Substantia nigra (tissue), 51 donors: ENCODE measurements at places on chromosomes 3 and 15.

DNA sequence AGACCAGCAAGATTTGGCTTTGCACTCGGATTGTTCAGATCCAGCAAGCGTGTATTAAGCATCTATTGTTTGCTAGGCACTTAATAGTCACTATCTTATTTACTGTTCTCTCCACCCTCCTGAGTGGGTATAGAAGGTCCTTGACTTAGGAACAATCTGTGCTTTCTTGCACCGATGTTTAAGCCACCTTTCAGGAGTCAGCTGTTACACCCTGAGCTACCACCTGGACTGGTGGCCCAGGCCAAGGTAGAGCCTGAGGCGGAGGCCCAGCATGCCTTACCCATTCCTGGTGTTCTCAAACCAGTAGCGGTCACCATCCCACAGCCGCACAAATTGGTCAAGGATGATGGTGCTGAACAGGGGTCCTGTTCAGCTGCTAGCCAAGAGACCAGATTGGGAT lies 10.0 kb downstream of the DUOX1 start:
- no peak for DNase-seq

- DNase-seq = no peak
Measured at GRCh38 chr15:61528581-61528910, 299.4 kb upstream of the RORA start.

GRCh38 chr15:63514531-63514943 lies 10.1 kb downstream of the USP3 start:
- DNase-seq = no peak

DNA sequence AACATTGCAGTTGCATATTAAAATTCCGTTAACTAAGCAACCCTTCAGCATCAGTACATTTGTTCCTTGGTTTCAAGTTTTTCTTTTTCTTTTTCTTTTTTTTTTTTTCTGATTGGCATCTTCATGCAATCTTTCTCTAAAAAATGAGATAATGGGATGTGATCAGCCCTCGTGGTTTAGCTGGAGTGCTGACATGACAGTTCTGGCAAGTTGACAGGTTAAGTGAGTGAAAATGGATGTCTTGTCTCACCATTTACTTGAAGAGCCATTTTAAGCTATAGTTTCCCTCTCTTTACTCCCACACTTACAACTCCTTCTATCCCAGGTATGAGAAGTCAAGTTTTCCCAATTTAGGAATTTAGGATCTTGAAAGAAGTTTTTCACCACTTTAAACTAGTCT lies 495.2 kb downstream of the ROBO2 start:
- DNase-seq = no peak

- no peak for DNase-seq
Measured at GRCh38 chr15:81264072-81264857, 59.7 kb downstream of the STARD5 start.

DNA sequence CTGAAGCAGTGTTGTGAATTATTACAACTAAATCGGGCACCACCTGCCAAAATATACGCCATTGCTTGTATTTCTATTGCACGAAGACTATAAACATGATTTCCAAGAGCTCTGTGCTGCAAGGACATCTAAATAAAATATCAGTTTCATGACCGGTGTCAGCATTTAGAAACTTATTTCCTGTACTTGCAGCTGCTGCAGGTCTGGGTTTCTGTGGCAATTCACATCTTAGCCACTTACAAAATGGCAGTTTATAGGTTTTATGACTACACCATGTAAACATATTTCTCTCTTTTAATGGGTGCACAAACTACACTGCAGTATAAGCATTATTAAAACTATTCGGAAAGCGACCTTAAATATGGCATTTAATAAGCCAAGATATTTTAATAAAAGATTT lies 359.4 kb downstream of the VPS13C start:
- DNase-seq = no peak

- DNase-seq = no peak
Measured at GRCh38 chr3:63986146-63986545, 37.1 kb downstream of the PSMD6 start.

DNA sequence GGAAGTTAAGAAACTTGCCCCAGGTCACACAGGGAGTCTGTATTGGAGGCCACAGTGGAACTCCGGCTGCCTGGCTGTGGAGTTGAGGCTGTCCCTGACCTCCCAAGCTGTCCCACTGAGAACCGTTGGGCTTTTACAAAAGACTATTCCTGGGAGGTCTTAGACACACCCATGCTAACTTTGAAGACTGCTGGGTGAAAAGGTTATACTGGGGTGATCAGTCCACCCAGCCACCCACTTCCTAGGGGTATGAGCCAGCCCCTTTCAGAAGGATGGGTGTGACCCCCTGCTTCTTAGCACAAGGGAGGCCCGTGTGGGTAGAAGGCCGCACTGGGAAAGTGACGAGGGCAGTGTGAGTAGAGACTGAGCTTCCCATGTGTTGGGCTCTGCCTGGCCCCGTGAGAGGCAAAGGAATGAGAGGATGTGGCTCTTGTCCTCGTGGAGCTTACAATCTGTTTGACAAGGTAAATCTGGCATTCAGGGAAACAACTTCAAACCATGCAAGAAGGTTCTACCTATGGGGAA lies 19.0 kb downstream of the MRAS start:
- no peak for DNase-seq

- no peak for DNase-seq
Measured at GRCh38 chr3:101521211-101521701, 8.2 kb upstream of the SENP7 start.

- DNase-seq = no peak
Measured at GRCh38 chr3:181929501-181929900, 217.8 kb downstream of the SOX2 start.

GRCh38 chr15:77942611-77943211 lies 134.8 kb downstream of the TBC1D2B start:
- no peak for DNase-seq

DNA sequence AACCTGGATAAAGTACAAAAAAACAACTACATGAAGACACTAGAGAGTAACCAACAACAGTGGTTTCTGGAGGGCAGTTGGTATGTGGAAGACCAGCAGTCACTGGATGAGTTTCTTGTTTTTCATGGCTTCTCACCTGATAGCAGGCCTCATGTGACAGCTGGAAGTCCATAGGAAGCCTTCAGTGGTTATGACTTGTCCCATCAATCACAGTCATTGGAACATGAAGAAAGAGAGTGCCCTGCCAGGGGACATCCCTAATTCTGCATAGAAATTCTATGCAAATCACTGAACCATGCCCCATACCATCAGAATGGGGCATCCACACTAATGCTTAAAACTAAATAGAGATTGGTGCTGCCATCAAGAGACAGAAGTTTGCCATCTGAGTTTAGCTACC lies 81.6 kb downstream of the AKAP13 start:
- DNase-seq = no peak

DNA sequence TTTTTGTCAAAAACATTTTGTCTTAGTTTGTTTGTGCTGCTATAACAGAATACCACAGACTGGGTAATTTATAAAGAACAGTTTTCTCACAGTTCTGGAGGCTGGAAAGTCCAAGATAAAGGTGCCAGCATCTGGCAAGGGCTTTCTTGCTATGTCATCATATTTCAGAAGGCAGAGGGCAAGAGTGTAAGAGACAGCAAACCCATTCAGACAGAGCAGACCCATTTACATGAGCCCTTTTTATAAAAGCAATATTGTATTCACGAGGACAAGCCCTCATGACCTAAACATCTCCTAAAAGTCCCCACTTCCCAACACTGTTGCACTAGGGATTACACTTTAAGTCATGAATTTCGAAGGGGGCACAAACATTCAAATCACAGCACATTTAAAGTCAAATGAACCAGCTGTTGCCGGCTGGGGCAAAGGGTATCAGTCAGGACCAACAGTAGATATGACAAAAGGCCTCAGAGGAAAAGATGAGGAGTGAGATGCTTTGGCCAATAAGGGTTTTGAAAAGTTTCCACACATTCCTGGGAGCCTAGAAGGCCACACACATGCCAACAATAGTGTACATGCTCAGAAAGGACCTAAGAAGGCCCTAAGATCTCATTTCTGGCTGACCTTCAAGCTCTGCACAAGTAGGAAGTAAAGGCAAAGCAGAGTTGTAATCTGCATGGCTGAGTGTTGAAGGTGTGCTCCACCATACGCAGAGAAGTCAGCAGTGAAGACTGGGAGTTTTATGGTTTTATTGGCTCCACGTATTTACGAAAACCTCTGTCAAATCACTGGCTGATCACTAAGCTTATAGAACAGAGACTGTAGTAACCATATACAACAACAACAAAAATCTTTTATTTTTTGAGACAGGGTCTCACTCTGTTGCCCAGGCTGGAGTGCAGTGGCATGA lies 37.9 kb downstream of the UQCC5 start:
- no peak for DNase-seq

DNA sequence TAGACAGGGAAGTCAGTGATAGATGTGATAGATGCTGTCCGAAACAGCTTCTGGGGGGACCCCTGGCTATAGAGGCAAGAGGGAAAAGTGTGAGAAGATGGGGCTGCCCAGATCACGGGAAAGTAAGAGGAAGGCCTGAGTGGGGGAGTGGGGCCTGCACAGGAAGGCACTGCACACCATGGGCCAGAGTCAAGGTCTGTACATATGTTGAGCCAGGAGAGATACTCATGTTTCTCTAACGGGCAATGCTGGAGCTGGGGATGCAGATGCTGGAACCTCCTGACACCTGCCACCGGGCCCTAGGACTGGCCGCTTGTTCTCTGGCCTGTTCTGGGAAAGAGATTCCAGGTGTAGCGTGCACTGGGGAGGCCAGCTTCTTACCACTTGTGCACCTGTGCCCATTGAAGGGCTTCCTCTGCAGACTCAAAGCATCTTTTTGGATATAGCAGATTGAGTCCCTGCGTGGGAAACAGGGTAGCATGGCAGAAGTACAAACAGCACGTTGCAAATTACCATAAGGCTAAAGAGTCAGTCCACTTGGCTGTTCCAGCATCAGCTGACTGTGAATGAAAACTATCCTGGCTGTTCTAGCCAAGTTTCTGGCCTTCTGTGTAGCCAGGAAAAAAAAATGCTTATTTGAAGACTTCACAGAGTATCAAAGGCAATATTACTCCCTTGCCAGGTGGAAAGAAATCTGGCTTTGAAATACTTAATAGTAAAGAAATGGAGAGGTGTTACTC lies 77.1 kb upstream of the GSK3B start:
- DNase-seq = no peak

DNA sequence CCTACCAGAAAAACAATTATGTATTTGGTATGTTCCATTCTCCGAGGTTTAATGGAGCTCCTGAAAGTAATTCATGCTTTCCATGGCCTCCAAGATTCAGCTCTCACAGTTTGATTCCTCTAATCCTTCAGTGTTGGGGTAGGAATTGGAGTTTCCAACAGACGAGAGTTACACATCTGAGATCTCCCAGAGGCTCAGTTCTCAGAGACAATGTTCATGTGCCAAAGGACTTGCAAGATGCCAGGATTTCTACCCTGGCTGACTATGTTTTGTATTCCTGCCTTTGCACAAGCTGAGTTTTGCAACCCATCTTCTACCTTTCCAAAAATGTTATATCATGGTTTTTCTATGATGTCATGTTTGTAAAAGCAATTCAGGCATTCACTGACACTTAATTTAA lies 322.9 kb downstream of the ERC2 start:
- DNase-seq = no peak

GRCh38 chr3:146345900-146346299 lies 95.0 kb upstream of the PLSCR4 start:
- no peak for DNase-seq

DNA sequence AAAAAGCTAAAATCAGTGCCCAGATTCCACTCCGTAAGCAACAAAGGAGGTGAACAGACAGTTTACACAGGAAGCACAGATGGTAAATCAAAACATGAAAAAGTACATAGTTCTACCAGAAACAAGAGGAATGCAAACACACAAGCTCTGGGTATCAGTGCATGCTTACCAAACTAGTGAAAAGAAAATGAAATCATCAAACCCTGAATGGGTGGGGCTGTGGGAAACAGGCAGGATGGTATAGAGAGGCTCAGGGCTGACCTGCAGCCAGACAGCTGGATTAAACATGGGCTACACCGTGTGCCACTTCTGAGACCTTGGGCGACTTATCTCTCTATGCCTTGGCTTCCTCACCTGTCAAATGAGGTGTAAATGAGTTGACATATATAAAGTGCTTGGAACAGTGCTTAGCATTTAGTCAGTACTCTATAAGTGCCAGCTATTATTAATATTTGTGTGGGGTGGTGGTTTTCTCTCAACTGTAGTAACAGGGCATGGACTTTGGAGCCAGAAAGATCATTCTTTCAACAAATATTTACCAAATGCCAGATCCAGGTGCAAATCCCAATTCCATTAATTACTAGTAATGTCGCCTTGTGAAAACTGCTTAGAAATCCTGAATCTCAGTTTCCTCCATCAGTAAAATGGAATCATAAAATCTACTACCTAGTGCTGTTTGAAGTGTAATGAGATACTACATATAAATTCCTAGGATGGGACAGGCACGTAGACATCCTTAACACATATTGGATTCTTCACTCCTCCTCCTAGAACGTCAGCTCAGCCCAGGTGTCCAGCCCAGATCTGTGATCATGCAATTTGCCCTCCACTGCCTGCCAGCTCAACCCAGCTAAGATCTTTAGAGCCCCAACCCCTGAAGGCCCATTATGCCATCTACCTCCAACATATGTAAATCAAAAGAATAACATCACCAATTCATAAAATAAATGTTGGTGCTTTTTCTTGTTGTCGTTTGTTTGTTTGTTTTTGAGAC lies 55.5 kb upstream of the SMAD3 start:
- no peak for DNase-seq

GRCh38 chr15:78830514-78831228 lies 19.4 kb upstream of the ADAMTS7 start:
- DNase-seq = no peak

GRCh38 chr3:35653347-35653746 lies 14.0 kb downstream of the ARPP21 start:
- DNase-seq = no peak

DNA sequence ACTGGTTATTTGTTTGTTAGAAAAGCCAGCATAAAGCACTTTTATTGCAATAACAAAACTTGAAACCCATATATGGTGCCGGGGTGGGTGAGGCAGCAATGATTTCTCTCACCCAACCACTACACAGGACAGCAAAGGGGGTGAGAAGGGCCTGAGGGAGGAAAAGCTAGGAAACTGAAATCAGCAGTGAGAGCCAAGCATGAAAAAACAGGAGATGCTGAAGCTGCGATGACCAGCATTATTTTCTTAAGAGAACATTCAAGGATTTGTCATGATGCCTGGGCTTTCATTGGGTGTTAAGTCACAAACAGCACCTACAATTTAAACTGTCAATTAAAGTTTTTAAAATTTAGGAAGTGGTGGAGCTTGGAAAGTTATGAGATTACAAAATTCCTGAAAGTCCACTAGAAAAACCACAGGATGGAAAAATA lies 11.9 kb upstream of the TM4SF4 start:
- no peak for DNase-seq
